ENCODE measurements at places on chromosomes 12 and 14.
A peak's percentile ranks its signal among the peaks of the same experiment; 100 is the strongest.

DNA sequence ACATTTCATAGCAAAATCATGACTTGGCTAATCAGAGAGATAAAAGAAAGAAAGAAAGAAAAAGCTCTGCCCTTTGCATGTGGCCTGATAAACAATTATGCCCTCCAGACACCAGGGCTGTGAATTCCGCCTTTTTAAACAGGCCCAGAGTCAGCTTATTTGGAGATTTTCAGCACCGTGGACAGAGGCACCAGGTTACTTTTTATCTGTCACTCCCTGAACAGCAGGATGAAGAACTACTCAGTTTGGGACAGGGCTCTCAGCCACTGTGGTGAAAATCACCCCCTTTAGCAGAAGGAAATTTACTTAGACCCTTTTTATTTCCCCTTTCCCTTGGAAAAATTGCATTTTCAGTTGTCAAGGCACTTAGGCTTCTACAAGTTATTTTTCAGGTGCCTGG, 359.9 kb downstream of the NRXN3 start:
- peak; percentile 5 for DNase-seq

DNA sequence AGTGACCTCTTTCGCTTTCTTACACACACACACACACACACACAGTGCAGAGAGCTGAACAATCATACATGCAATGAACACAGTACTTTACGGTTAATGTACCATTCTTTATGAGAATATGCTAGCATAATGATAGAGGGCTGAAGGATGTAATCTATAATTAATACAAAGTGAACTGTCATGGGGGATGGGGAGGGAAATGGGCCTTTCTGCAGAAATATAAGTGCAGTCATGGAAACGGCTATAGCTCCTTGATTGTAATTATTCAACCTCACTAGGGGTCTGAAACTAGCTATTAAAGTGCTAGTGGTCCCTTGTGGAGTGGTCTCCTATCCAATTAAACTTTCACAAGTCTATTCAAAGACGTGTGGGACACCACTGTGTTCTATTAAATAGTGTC, 443.2 kb upstream of the FOXG1 start:
- no peak for DNase-seq

DNA sequence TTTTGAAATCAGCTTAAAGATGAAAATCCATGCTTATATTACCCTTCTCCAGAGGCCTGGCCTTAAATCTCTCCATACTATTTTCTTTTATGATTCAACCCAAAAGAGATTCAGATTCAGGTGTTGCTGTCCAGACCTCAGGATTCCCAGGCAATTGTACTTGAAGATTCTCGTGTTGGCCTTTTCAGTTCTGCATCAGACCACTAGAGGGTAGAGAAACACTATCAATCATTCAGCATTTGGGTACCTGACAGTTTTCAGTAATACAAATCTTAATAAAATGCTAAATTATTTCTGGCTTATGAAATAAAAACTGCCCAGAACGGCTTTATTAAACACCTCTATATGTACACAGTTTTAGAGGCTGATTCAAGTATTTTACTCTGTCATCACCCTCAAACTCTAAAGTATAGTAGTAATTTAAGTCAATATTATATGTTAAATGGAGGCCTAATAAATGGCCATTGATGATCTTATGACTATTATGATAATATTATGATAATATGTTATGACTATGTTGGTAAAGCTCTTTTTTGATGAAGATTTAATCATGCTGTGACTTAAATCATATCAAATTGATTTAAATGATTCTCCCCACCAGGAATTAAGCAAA, 301.1 kb downstream of the DUSP6 start:
- peak; percentile 68 for DNase-seq

DNA sequence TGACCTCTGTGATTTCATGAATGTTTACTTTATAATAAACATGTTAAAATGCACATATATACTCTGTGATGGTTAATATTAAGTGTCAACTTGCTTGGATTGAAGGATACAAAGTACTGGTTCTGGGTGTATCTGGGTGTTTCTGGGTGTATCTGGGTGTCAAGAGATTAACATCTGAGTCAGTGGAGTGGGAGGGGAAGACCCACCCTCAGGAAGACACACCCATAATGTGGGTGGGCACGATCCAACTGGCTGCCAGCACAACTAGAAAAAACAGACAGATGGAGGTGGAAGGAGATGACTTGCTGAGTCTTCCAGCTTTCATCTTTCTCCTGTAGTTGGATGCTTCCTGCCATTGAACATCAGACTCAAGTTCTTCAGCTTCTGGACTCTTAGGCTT, 11.9 kb downstream of the NUP37 start:
- no peak for DNase-seq

DNA sequence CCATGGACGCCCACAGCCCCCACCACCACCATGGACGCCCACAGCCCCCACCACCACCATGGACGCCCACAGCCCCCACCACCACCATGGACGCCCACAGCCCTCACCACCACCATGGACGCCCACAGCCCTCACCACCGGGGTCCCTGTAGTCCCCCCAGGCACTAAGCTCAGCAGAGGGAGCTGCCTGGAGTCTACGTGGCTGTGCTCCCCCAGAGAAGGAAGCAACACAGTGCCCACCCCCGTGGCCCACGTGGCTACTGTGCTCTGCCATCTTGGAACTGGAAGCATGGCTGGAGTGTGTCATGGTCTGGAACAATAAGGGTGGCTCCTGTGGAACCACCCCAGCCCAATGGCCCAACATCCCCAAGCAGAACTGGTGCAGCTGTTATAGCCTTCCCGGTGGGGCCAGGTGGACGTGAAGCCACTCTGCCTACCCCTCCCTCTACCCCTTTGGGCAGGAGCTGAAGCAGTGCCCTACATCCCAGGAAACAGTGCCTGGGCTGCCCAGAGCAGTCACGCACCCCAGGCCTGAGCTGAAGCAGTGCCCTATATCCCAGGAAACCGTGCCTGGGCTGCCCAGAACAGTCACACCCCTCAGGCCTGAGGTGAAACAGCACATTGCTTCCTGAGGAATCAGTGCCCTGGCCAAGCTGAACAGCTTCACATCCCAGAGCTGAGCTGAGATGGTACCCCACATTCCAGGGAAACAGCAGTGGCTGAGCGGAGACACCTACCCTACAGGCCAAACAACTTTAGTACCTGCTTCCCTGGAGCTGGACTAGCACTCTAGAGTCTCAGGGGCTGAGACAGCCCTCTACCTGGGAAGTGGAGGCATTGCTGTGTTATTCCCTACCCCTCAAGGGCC, 9.0 kb upstream of the SFSWAP start:
- no peak for DNase-seq

DNA sequence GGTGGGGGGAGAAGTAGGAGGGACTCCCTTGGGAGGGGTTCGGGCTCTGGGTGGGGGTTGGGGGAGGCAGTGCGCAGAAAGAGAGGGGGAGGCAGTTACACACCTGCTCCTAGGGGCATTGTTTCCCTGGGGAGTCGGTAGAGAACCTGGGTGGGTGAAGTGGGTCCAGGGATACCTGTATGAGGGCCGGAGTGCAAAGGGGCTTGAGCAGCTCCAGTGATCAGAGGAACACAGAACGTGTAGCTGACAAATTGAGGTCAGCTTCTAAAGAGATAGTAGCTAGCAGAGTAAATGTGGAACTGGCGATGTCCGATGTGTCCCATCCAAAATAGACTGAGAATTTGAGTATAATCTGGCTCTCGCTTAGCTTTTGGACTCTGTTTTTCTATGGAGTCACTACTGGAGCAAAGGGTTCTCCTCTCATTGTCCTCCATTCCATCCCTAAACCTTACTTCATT, 502 bp downstream of the SMARCD1 start:
- no peak for DNase-seq

- no peak for DNase-seq
Measured at GRCh38 chr12:127445581-127446139, 821.3 kb upstream of the TMEM132C start.

GRCh38 chr12:99911967-99912366, 72.8 kb downstream of the ANKS1B start:
- DNase-seq: no peak

GRCh38 chr12:7376196-7376595, 67.8 kb downstream of the CD163L1 start:
- peak; percentile 81 for DNase-seq

DNA sequence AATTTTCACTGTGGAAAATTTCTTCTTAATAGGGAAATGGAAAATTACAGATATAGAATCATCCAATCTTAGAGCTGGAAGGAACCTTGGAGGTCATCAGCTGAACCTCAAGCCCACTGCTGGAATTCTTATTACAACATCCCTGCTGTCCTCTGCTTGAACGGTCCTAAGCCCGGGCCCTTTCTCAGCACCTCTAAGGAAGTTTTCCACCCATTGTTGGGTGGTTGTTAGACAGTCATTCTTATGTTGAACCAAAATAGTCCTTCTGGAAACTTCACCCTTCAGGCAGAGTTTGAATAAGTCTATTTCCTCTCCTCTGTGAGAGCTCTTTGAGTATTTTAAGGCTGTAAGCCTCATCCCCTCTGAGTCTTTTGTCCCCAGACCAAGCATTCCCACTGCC, 70.7 kb downstream of the ZFP36L1 start:
- DNase-seq: no peak

GRCh38 chr12:55092579-55092978, 33.6 kb upstream of the OR9K2 start:
- DNase-seq: no peak

- DNase-seq: no peak
Measured at GRCh38 chr14:47392326-47392725, 283.1 kb downstream of the MDGA2 start.

- peak; percentile 84 for DNase-seq
Measured at GRCh38 chr12:65500091-65500900, 221.8 kb downstream of the MSRB3 start.

DNA sequence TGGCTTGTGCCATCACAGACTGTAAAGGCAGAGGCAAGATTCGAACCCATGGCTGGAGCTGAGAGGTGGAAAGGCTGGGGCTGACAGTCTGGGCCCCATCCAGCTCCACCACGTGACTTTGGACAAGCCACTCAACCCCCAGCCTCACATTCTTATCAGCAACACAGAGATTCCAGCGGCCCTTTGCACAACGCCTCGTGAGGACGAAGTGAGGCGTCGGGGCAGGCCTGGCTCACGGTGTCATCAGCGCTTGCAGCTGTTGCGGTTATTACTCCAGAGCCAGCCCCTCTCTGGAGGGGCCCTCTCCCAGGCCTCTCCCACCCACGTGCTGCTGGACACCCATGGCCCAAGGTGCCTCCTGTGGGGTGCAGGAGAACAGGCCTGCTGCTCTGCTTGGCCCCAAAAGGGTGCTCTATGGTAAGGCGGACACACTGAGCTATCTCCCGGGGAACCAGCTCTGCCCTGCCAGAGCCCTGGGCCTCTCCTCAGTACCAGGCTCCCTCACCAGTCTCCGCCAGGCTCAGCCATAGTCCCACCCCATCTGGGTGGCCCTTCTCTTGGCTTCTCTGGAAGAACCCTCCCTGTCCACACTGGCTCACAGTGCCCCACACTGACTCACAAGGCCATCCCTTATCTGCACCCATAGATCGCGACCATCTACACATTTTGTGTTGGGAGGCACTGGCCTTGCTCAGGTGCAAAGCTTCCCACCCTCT, 21.1 kb downstream of the CHGA start:
- no peak for DNase-seq

GRCh38 chr14:71693381-71693780, 238.8 kb upstream of the RGS6 start:
- peak; percentile 96 for DNase-seq

GRCh38 chr12:26813812-26814211, 19.2 kb downstream of the ITPR2 start:
- no peak for DNase-seq

DNA sequence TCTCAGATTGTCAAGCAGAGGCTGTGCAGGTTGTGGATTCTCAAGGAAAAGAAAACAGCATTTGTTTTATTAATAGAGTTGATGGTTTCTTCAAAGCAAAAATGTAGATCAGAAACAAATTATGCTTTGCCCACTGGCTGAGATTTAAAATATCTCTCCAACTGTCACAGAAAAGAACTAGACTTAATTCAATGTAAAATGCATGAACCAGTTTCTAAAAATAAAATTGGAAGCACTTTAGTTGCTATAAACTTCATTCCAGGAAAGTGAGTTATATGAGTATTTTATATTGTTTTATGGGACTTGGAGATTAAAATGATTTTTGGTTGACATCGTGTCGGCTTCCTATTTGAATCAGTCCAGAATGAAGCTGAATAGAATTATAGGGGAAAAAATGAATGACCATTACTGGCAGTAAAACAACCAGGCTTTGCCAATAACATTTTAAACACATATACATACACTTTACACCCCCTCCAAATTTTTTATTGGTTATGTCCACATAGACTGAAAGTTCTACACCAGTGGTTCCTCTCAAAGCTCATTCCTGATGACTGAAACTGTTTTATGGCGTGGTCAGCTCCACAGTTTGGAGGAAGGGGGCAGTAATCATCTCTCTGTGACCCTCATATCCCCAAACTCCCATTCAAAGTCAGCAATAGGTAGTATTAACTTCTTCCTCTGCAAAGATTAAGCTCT, 55.5 kb upstream of the DAAM1 start:
- DNase-seq: peak; percentile 38

DNA sequence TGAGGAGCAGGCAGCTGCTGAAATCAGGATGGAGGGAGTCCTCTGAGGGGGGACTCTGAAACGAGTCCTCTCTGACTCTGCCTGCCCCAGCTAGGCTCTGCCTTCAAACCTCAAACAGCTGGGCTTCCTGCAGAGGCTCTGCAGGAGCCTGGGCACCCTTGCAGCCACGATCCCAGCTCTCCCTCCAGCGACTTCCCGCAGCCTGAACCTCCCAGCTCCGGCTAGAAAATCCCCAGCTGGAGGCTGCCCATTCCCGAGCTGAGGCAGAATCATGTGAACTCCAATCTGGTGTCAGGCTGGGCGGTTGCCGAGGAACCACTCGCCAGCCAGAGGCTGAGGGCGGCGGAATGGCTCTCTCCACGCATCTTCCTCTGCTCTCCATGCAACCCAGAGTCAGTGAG, at the start of gene GPR68:
GPR68 (minus strand) TSS at position 204 of the 401 bp plus-strand sequence. CDS start 9,654 bp downstream, outside the sequence.
- peak; percentile 69 for DNase-seq

DNA sequence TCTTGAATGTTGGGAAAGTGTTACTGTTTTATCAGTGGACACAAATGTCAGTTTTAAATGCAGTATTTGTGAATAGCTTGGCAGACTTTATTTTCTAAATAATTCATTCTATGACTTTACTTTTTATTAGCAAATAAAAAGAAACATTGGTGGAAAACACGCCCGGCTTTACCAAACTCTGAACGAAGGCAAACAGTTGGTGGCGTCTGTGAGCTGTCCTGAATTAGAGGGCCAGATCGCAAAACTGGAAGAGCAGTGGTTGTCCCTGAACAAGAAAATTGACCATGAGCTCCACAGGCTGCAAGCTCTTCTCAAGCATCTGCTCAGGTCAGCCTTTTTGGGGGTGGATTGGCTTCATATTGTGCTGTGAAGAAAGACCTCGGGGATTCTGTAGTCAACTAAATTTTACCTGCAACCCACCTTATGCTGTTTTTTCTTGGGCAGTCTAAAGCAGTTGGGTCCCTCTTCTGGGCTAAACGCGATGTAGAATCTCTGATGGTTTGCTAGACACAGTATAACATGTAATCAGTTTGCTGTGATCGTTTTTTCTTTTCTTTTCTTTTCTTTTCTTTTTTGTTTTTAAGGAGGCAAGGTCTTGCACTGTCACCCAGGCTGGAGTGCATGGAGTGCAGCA, 156.4 kb downstream of the ESR2 start:
- peak; percentile 9 for DNase-seq

DNA sequence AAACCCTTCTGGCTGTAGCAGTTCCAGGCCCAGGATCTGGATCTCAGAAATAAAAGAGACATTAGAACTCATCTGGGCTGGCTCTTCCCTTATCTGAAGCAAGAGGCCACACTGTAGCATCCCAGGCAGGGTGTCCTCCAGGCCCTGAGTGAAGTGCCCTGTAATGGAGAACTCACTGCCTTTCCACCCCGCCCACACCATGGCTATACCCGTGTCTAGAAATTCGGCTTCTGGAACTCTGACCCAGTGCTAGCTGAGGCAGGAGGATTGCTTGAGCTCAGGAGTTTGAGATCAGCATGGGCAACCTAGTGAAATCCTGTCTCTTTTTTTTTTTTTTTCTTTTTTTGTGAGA, 23.5 kb upstream of the PLEKHG3 start:
- DNase-seq: no peak

All from fibroblast of upper back skin (primary cell).